ENCODE measurements at places on chromosomes 16 and 17. TPM values are rescaled to one million over a fixed set of nuclear protein-coding genes. Genes with fewer than 3 reads are reported as not detected.

DNA sequence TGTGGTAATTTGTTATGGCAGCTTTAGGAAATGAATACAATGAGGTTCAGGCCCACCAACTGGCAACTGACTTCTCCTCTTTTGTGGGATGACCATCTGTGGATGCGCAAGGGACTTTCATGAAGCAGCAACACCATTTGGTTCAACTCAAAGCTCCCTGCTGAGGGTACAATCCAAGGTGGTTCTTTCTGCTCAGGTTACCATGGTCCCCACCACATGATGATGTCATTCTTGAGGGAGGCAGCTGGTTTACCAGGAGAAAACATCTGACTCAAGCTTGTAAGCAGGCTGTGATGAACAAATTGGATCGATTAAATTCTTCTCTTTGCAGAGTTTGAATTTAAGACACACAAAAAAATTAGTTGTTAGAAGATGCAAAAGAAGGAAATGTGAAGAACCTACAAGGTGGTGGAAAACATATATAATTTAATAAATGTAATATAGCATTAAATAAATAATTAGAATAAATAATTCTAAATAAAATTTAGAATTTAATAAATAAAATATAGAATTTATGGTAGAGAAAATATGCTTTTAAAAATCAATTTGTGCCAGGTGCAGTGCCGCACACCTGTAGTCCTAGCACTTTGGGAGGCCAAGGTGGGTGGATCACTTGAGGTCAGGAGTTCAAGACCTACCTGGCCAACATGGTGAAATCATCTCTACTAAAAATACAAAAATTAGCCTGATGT lies 67.6 kb upstream of the ANKFN1 start:
- DNase-seq = no peak

DNA sequence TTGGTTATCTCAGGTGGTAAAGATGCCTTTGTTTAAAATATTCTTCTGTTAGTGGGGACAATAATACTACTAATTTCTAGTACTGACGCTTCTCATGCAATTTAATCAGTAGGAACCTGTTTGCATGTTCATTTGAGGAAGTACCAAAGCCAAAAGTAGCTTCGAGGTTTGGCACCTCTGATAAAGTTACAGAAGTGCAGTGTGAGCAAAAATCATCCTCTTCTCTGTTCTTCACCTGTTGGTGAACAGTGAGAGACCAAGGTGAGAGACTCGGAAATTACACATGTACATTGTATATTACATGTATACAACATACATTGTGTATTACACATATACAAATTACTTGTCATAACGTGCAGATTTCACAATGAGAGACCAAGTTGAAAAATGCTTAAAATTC lies 404.6 kb downstream of the MAF start:
- DNase-seq = no peak

DNA sequence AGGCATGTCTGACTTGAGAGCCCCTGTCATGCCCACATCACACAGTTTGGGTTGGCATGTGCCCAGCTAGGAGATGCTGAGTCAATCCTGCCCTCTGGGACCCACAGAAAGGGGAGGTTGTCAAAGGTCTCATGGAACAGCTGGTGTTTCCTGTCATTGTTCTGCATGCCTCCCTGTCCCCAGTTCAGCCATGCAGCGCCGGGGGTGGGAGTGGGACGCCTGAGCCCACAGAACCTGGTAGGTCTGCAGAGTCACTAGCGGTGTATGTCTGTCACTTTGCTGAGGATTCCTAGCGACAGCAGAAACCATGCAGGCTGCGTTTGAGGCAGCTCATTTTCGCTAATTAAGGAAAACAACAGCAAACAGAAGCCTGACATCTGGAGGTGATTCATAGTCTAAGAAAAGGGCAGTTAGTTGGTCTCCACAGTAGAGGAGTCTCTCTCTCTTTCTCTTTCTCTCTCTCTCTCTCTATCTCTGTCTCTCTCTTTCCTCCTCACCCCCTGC lies 19.6 kb upstream of the CCL1 start:
- DNase-seq = no peak

DNA sequence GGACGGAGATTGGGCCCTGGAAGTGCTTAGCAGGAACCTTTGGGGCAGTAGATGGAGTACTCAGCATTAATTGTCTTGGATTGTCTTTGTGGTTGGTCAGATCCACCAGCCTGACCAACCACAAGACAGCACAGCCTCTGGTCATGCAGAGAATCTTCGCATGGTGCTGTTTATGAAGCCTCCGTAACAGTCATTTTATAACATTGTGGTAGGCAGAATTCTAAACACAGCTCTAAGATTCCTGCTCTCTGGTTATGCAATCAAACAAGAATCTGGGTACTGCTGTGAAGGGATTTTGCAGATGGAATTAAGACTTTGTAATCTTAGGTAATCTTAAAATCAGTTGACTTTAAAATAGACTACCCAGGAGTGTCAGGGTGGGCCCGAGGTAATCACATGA lies 312.2 kb upstream of the GOT2 start:
- no peak for DNase-seq

DNA sequence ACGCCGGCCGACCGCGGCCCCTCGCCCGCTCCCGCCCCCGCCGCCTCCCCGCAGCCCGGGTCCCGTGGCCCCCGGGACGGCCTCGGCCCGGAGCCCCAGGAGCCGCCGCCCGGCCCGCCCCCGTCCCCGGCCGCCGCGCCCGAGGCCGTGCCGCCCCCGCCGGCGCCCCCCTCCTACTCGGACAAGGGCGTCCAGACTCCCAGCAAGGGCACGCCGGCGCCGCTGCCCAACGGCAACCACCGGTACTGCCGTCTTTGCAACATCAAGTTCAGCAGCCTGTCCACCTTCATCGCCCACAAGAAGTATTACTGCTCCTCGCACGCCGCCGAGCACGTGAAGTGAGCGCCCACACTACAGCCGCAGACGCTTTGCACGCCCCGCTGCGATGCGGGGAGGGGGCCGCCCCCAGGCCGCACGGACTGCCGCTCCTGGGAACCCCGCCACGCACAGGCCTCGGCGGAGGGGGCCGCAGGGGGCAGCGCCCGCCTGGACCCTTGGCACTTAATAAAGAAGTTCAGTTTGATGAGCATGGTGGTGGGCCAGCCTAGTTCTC lies 35.5 kb upstream of the ZC3H18 start:
- peak; percentile 24 for DNase-seq

- DNase-seq = no peak
Measured at GRCh38 chr16:83630979-83631378, 176.8 kb upstream of the HSBP1 start.

GRCh38 chr17:28926366-28926765 lies 23.5 kb upstream of the DHRS13 start:
- no peak for DNase-seq

DNA sequence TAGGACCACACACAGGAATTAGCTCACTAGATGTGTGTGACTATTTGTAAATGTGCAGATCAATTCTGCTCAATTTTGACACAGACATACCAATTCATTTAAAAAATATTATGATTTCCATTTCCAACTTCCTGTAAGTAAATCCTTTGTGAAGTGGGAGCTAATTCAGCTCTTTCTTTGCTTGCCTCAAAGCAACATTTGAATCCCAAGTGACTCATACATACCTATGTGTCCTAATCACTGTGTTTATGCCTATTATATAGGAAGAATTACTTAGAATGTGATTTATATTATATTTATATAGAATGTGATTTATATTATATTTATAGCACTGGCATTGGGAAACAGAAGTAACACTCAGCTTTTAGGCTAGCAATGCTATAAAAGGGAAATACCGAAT lies 195.9 kb upstream of the C17orf78 start:
- DNase-seq = no peak

- no peak for DNase-seq
Measured at GRCh38 chr16:75266738-75267630, 15.6 kb upstream of the BCAR1 start.

GRCh38 chr17:38456031-38456815 lies 28.0 kb downstream of the ARHGAP23 start:
- no peak for DNase-seq

DNA sequence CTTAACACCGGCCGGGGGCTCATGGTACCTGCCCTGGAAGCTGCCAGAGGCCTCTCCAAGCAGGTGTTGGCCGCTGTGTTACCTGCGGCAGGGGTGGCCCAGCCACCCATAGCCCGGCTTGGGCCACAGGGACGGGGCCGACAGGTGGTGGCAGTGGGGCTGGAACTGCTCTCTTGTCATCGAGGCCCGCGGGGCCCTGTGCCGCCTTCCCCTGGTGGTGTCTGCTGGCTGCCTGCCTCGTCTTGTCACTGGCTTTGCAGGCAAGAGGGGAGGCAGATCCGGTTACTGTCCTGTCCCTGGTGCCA lies 27.1 kb downstream of the GSE1 start:
- DNase-seq = no peak

DNA sequence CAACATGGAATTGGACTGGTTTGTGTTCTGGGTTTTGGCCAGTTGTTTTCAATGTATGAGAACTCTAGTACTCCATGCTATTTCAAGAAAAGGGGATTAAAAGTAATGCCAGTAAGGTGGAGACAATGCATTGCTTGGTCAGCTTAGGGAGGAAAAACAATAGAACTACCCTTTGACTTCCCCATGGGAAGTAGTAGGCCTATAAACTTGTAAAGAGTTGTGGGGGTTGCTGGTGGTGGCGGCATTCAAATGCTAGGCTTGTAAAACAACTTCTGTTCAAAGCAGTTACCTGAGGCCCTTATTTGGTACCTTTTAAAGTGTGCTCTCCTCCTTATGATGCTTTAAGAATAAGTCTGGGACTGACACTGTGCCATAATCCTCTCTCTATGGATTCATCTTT lies 9.4 kb downstream of the MAP3K3 start:
- DNase-seq = no peak

DNA sequence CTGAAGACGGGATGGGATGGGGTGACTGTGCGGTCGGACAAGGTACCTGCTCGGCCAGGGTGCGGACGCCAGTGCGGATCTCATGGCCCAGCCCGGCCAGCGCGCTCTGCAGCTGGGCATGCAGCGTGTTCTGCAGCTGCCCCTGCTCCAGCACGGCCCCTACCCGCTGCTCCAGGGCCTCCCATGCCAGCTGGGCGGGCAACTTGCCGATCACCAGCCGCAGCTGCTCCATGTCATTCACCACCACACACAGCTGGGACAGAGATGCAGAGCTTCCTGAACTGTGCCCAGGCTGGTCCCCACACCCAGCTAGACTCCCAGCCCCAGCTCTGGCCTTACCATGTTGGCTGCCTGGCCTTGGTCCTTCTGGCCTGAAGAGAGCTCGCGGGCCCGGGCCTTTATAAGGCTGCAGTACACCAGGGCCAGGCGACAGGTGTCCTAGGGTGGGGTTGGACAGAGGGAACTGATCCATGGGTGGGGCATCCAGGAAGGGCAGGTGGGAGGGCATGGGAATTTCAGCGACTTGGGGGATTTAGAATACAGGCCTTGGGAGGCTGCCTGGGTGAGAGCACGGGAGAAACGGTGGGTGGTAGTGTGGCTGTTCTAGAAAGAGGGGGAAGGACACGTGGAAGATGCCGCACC lies 9.8 kb downstream of the UNC13D start:
- no peak for DNase-seq

Gene DHRS11
- polyA plus RNA-seq = 654 TPM

Gene SCNN1G
- 0.37 TPM for polyA plus RNA-seq

Gene BTBD17
- not detected for polyA plus RNA-seq

Gene PRSS22
- polyA plus RNA-seq = 1.4 TPM

Gene PTX4
- polyA plus RNA-seq = not detected

Gene ASB16
- polyA plus RNA-seq = not detected

All from small intestine (tissue), 16 donors.